ENCODE measurements at places on chromosomes 6 and 20. TPM values are rescaled to one million over a fixed set of nuclear protein-coding genes. Genes with fewer than 3 reads are reported as not detected.

IGF2R gene
- 50.9 TPM for total RNA-seq

DNA sequence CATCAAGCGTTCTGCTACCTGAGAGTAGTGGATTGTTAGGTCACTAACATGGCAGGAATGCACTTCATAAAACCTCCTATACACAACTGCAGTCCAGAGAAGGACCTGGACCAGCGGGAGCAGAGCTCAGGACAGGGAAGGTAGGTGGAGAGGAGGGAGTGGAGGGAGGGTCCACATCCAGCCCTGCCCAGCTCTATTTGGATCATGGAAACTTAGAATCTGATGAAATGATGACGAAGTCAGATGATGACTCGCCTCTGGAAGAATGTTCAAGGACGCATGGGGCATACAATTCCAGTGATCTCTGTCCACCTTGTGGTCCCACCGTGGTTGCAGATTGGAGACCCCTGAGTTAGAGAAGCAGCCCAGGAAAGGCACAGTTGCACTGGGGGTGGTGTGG is 68.8 kb downstream of the CLIC5 start:
- no peak for DNase-seq

GRCh38 chr20:5260889-5261288 is 55.9 kb downstream of the PROKR2 start:
- DNase-seq: no peak

- DNase-seq: no peak
Observed at GRCh38 chr6:75755704-75756103, 6.7 kb downstream of the MYO6 start.

DNA sequence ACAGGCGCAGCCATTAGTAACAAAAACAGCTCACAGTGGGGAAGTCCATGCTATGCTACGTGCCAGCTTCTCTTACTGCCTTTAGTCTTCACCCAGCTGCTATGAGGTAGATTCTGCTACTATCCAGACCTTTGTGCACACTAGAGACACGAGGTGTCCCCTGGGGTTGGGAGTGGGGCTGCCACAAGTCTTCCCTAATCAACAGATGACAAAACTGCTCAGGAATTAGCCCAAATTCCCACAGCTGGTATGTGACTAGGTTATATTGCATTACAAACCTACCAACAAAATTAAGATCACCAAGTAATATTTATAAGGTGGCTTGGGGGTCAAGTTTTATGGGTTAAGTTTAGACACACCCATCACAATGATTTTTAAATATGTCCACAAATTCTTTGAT is 63.3 kb downstream of the PSMB1 start:
- no peak for DNase-seq

- DNase-seq: no peak
Observed at GRCh38 chr20:33893314-33893713, 82.2 kb downstream of the CHMP4B start.

All from PC-9 (cell line).